ENCODE measurements at places on chromosomes 6 and 20. TPM values are rescaled to one million over a fixed set of nuclear protein-coding genes. Genes with fewer than 3 reads are reported as not detected.

- no peak overlapping the region for H3K4me3 ChIP-seq
- H3K4me1 ChIP-seq, result no peaks in the 10 kb centered on the region
- no peak for DNase-seq
- H3K27ac ChIP-seq, result no peak overlapping the region
- H3K36me3 ChIP-seq, result no peaks in the 10 kb centered on the region
Observed at GRCh38 chr6:9087470-9087869, 652.1 kb upstream of the SLC35B3 start.

DNA sequence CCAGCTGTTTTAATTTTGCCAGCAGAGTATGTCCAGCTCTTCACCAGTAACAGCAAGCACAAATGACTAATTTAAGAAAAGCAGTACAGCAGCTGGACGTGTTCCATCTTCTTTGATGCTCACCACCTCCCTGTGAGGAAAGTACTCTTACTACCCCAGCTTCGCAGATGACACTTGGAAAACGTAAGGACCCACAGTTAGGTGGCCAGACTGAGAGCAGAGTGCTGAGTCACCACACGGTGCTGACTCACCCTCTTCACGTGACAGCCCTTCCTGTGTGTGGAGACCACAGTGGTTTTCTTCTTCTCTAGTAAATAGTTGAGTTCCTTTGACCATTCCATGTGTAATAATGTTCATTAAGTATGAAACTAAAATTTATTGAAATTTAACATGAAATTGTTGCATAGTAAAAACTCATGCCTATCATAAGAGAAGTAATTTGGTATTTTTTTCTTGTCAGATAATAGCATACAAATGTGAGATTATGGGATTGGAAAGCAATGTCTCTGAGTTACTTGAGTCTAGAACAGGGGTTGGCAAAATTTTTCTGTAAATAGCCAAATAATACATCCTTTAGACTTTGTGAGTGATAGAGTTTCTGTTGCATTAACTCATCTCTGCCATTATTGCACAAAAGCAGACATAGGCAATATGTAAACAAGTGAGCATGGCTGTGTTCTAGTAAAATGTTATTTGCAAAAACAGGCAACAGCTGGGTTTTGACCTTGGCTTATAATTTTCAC, 76.6 kb downstream of the SLX4IP start:
- H3K4me3 ChIP-seq, result no peak overlapping the region
- peaks cover 57% of the 10 kb centered on the region for H3K4me1 ChIP-seq
- no peaks in the 10 kb centered on the region for H3K27me3 ChIP-seq
- no peaks in the 10 kb centered on the region for H3K36me3 ChIP-seq
- H3K27ac ChIP-seq, result peak overlapping the region; percentile 69

- no peak overlapping the region for H3K27ac ChIP-seq
- no peak for DNase-seq
- H3K36me3 ChIP-seq, result no peaks in the 10 kb centered on the region
- no peak overlapping the region for H3K4me3 ChIP-seq
- H3K27me3 ChIP-seq, result no peaks in the 10 kb centered on the region
- no peaks in the 10 kb centered on the region for H3K4me1 ChIP-seq
Observed at GRCh38 chr6:66344796-66345195, 637.8 kb upstream of the EYS start.

DNA sequence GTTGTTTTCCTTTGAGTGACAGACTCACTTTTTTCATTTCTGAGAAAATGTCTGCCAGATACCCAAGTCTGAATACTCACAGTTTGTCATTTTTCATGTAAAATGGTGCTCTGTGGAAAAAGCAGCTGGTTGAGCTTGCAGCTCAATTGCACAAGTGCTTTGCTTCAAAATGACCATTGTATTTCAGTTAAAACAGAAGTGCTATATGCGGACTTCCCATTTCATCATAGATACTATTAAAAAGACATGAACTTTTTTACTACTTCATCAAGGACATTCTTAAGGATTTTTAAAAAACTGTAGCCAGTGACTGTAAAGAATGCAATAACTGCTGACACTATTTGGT, 61.5 kb downstream of the KCNS1 start:
- peak overlapping the region; percentile 87 for H3K27ac ChIP-seq
- no peaks in the 10 kb centered on the region for H3K36me3 ChIP-seq
- H3K4me1 ChIP-seq, result peaks cover 84% of the 10 kb centered on the region
- DNase-seq, result no peak

GRCh38 chr6:41193171-41193734, 7.7 kb downstream of the TREML2 start:
- no peak overlapping the region for H3K4me3 ChIP-seq
- peaks cover 5% of the 10 kb centered on the region for H3K27me3 ChIP-seq
- H3K27ac ChIP-seq, result no peak overlapping the region
- no peaks in the 10 kb centered on the region for H3K4me1 ChIP-seq
- no peak for DNase-seq

- DNase-seq, result no peak
- H3K36me3 ChIP-seq, result no peaks in the 10 kb centered on the region
- no peak overlapping the region for H3K27ac ChIP-seq
- H3K4me1 ChIP-seq, result no peaks in the 10 kb centered on the region
Observed at GRCh38 chr6:69084746-69085335, 449.8 kb downstream of the ADGRB3 start.

GRCh38 chr6:41222513-41222912, 5.6 kb upstream of the TREML4 start:
- no peak overlapping the region for H3K27ac ChIP-seq
- H3K4me3 ChIP-seq, result no peak overlapping the region
- H3K36me3 ChIP-seq, result no peaks in the 10 kb centered on the region
- H3K27me3 ChIP-seq, result peaks cover 4% of the 10 kb centered on the region
- DNase-seq, result no peak

DNA sequence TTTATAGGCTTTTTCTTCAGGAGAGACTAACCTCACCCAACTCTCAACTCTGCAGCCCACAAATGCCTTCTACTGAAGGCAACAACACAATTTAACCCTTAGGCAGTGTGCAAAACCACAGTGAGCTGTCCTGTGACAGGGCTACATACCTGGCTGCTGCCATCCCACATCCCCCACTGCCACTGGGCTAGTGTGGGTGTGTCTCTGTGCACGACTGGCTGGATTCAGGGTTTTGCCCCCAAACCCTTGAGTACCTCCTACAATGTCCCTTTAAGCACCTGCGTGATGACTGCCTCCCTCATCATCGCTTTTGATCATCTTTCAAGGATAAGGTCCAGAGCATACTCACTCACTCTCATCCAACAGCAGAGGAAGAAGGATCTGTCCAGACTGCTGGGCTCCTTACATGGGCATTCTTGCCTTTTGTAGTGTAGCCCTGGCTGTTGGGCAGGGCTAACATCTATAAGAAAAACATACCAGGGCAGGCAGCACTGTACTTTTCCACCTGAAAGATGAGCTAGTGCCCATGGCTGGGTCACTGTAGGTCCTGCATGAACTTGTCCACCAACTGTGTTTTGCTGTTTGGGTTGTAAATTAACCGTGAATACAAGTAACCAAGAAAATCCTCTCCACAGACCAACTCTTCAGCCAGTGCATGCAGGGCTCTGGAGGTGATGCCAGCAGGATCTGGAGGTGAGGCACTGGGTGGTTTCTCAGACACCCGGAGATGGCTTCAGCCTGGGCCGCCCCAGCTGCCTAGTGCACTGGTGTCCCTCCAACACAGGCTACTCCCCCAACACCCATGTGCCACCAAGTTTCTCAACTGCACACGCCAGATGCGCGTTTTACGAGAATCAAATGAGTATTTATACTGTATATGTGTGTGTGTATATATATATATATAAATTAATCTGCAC, 45.2 kb downstream of the PLCG1 start:
- DNase-seq, result no peak
- H3K36me3 ChIP-seq, result peaks cover 26% of the 10 kb centered on the region

- peaks cover 9% of the 10 kb centered on the region for H3K4me1 ChIP-seq
- no peaks in the 10 kb centered on the region for H3K36me3 ChIP-seq
- H3K4me3 ChIP-seq, result no peak overlapping the region
- no peak overlapping the region for H3K27ac ChIP-seq
- no peak for DNase-seq
Observed at GRCh38 chr6:138293428-138294395, 75.4 kb upstream of the PBOV1 start.

GRCh38 chr6:74598462-74599393, 607.1 kb downstream of the COL12A1 start:
- H3K27me3 ChIP-seq, result no peaks in the 10 kb centered on the region
- H3K4me3 ChIP-seq, result no peak overlapping the region
- H3K27ac ChIP-seq, result no peak overlapping the region
- H3K36me3 ChIP-seq, result no peaks in the 10 kb centered on the region
- H3K4me1 ChIP-seq, result peaks cover 19% of the 10 kb centered on the region
- DNase-seq, result no peak

FKBP1C gene
- total RNA-seq, result 0.09 TPM

PPP1R3G gene
- 0.19 TPM for total RNA-seq

RALGAPA2 gene
- total RNA-seq, result 5.9 TPM

C2 gene
- total RNA-seq, result 0.47 TPM

STMND1 gene
- not detected for total RNA-seq
